ENCODE measurements at places on chromosomes 13 and 19.

- no peak for DNase-seq
Measured at GRCh38 chr19:31023038-31023437, 326.2 kb downstream of the TSHZ3 start.

- no peak for DNase-seq
Measured at GRCh38 chr13:44303681-44304432, 69.8 kb upstream of the SERP2 start.

- DNase-seq, result no peak
Measured at GRCh38 chr13:38262211-38262610, 87.4 kb upstream of the UFM1 start.

GRCh38 chr19:18425515-18426415, 6.6 kb downstream of the SSBP4 start:
- DNase-seq, result no peak

GRCh38 chr19:7115721-7116120, 46.2 kb downstream of the ZNF557 start:
- no peak for DNase-seq

GRCh38 chr19:32749361-32749760, 29.8 kb downstream of the TDRD12 start:
- no peak for DNase-seq

DNA sequence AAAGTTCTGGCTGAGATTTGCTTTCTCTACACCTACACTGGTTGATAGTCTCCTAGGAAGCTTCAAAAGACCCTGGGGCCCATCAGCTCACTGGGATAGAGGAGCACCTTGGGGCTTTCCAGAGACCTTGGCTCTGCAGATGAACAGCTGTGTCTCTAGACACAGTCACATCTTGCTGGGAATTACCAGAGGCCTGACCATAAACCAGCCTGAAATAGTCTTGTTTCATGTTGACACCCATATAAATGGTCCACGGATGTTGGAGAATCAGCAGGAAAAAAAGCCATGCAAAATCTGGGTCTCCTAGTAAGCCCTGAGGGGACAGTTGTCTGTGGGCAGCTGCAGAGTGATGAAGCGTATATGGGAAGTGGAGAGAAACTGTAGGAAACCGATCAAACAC, 207.6 kb downstream of the DNAJC15 start:
- no peak for DNase-seq

DNA sequence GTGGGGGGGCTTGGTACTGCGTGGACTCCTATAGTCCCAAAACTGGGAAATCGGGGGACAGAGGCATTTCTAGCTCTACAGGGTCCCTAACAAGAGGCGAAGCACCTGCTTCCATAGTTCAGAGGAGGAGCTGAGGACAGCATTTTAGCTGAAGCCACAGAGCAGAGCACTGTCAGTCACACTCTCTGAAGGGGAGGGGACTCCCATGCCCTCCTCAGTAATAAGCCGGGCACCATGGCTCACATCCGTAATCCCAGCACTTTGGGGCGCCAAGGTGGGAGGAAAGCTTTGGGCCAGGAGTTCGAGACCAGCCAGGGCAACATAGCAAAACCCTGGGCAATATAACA, 3.8 kb downstream of the NPAS1 start:
- DNase-seq, result no peak

- DNase-seq, result peak; percentile 31
Measured at GRCh38 chr13:83153848-83154247, 728.4 kb downstream of the SLITRK1 start.

GRCh38 chr13:81987159-81987558, 1646.2 kb upstream of the SPRY2 start:
- no peak for DNase-seq

DNA sequence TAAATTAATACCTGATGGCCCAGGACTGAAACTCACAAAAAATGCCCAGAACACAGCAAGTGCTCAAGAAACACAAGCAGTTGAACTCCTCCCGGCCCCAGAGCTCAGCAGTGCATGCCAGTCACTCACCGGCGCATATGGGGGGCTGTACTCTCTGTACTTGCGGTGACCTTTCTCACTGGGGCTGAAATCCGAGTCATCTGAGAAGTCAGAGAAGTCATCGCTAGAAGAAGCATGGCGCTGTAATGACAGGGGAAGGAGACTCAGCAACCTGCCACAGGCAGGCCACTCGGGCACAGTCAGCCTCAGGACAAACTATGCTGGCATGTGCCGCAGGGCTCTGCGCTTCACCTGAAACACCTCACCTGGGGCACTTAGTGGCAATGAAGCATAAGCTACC, 19.7 kb downstream of the ZC3H4 start:
- DNase-seq, result no peak

DNA sequence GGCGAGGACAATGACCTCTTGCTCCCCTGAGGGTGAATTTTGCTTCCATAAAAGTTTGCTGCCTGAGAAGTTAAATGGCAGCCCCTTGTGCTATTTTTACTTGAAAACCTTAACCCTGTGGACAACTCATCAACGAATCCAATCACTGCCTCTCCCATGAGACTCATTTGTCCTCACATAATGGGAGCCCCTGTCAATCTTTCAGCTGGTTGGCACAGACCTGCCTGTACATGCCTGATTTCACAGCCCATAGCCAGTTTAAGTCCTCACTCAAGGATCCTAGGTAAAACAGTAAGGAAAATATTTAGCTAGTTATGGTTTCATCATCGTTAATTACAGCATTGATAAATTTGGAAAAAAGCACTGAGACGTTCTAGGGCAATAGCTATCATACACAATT, 207.4 kb downstream of the NHLRC3 start:
- no peak for DNase-seq
